ENCODE measurements at places on chromosomes 13 and 19.

- DNase-seq, result no peak
Observed at GRCh38 chr19:1610579-1610978, 5.3 kb upstream of the UQCR11 start.

GRCh38 chr19:30360376-30361106 lies 11.6 kb upstream of the ZNF536 start:
- DNase-seq, result no peak

DNA sequence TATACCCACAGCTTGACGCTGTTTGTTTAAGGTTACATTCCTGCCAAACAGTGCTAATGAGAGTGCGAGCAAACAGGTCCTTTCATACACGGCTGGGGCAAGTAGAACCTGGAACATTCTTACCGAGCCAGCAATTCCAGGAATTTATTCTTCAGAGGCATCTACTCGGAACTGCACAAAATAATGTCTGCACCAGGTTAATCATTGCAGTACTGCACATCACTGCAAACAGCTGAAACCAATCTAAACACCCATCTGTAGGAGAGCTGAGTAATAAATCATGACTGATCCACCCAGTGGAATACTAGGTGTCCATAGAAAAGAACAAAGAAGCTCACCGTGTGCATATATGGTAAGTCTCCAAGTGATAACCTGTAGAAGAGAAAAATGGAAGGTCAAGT lies 1.2 kb upstream of the ZNF579 start:
- no peak for DNase-seq

- no peak for DNase-seq
Observed at GRCh38 chr19:10966809-10967208, 6.0 kb downstream of the SMARCA4 start.

DNA sequence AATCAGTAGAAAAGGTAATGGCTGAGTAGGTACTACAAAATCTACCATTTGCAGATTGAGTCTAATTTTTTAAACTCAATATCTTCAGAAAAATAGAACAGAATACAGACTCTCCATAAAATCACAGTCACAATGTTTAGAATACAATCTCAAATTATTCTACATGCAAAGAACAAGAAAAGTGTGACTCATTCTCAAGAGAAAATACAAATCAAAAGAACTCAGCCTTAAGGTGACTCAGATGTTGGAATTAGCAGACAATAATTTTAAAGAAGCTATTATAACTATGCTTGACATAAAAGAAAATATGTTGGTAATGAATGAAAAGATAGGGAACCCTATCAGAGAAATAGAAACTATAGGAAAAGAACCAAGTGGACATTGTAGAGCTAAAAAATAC lies 78.9 kb downstream of the RXFP2 start:
- no peak for DNase-seq

GRCh38 chr19:40862333-40862732 lies 12.1 kb upstream of the CYP2A6 start:
- DNase-seq, result no peak

GRCh38 chr13:74219566-74219965 lies 85.4 kb upstream of the KLF12 start:
- DNase-seq, result no peak

- DNase-seq, result no peak
Observed at GRCh38 chr13:41587490-41587889, 130.1 kb downstream of the RGCC start.

DNA sequence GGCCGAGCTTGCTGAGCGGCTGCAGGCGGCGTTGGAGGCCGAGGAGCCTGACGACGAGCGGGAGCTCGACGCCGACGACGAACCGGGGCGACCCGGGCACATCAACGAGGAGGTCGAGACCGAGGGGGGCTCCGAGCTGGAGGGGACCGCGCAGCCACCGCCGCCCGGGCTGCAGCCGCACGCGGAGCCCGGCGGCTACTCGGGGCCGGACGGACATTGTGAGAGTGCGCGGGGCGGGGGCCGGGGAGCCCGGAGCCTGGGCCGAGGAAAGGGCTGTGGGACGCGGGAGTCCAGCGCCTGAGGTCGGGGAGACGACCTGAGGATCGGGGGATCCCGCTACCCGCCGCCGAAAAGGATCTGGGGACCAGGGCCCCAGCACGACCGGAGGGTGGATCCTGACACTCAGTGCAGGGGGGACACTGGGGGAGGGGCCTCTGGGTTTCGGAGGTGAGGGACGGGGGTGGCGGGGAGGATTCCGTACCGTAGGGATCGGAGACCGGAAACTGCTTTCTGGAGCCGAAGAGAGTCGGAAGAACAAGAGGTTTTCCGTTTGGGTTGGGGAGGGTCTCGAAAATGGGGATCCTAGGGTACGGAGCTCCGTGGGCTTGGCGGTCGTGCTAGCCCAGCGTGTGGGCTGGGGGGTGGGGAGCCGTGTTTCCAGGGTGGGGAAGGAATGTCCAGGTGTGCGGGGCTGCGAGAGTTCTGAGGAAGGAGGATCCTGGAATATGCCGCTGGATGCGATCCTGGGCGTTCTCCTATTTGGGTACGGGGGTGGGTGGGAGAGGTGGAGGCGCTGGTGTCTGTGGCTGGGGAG lies 616 bp downstream of the HNRNPUL1 start:
- DNase-seq, result peak; percentile 67

GRCh38 chr19:20969898-20970297 lies 46.8 kb downstream of the ZNF85 start:
- DNase-seq, result no peak

- DNase-seq, result no peak
Observed at GRCh38 chr19:41637484-41637883, 10.6 kb upstream of the CEACAM4 start.

DNA sequence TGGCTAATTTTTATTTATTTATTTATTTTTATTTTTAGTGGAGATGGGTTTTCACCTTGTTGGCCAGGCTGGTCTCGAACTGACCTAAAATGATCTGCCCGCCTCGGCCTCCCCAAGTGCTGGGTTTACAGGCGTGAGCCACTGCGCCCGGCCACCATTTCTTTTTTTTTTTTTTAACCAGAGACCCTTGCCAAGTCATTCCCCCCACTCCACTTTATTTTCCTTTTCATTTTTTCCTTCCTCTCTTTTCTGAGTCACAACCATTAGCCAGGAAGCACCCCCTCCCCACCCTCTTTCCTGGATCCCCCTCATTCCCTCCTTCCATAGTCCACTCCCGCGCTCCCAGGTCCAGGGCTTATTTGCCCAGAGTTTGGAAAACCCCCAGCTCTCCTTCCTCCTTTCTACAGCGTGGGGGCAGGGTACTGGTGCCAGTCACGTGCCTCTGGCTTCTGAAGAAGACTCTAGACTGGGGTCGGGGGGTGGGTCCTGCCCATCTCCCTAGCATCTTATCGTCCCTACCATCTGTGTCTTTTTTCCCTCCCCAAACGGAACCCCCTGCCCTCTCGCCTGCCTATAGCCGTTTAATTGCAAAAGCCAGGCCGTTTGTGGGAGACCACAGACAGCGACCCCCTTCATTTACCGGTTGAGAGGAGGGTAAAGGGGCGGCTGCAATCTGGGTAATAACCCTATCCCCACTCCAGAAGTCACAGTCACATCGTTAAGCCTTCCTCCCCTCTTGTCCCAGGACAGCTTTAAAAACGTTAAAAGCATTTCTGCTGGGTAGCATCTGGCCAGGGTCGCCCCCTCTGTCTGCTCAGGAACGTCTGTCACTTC lies 1.1 kb upstream of the CALR start:
- DNase-seq, result no peak

GRCh38 chr13:85799097-85799582 lies at the start of gene SLITRK6:
Gene SLITRK6 (minus strand): TSS chr13:85799419. CDS start chr13:85796508, 2,911 bp downstream.
- DNase-seq, result no peak

DNA sequence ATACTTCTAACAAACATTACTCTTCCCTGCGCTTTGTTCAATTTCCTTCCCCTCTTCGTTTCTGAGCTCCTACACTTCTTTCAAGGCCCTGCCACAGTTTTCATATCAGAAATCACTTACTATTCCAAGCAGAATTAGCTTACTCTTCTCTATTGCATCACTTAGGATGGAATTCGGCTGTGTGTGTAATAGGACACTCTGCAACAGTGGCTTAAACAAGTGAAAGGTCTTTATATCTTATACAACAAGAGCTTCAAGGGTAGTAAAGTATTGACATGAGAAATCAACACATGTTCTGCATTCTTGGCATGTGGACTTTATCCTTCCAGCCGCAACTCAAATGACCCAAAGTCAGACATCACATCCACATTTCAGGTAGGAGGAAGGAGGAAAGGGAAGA lies 279.6 kb downstream of the PCDH20 start:
- no peak for DNase-seq

- DNase-seq, result no peak
Observed at GRCh38 chr19:7004313-7004931, 16.8 kb downstream of the MBD3L2B start.

DNA sequence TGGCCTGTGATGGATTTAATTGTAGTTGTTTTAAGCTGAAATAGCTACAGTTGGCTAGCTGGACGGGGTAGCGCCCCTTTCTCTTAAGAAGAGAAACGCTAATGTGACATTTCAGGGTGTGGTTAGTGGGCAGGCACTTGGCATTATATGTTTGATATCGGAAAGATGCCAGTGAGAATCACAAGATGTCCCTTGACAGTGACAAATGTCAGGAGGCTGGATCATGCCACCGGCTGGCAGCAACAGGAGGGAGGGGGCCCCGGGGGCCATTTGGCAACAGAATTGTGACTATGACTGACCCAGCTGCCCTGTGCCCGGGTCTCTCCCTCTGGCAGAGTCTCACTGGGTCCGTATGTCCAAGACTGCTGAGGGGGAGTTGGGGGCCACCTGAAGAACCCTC lies 4.7 kb downstream of the DCAF15 start:
- no peak for DNase-seq

- DNase-seq, result no peak
Observed at GRCh38 chr19:10518444-10519361, 1.5 kb upstream of the S1PR5 start.

DNA sequence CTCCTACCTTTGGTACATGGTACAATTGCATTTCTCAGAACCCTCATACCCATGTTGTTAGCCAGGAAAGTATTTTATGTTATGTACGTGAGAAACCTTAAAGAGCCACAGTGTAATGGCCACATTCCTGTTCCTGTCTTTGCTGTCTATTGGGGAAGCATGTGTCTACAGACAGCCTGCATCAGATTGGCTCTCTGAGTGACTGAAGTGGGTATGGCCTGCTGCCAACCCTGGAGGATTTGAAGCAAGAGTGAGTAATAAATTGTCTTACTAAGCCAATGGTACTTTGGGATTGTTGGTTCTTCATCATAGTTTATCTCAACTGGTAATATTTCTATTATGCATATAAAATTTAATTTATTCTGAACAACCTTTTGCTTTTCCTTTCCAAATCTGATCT lies 574.1 kb downstream of the LMO7 start:
- DNase-seq, result no peak

DNA sequence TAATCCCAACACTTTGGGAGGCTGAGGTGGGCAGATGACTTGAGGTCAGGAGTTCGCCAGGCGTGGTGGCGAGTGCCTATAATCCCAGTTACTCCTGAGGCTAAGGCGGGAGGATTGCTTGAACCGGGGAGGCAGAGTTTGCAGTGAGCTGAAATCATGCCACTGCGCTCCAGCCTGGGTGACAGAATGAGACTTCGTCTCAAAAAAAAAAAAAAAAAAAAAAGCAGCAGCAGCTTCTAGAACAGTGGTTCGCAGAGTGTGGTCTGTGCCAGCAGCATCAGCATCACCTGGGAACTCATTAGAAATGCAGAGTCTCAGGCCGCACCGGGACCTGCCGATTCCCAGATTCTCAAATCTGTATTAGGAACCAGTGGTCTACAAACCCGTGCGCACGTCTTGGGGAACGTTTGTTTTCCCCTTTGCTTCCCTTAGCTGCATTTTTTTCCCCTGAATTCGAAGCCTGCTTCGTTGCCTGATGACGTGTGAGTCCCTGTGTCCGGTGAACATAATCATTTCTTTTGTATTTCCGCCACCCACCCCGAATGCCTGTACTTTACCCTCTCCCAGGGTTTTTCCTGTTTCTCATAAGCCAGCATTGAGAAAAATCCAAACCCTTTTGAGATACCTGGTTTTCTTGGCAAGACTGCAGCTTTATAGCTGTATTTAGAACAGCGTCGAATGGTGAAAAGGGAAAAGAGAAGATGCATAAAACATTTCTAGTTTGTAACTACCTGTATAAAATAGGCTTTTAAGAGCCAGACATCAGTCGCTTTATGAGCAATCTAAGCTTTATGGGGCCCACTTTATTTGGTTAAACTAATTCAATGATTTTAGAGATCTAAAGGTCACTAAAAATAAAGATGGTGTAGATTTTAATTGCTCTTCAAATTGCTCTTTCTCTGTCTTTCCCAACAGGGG lies 49.8 kb downstream of the BICRA start:
- DNase-seq, result no peak

- DNase-seq, result no peak
Observed at GRCh38 chr13:40186041-40186440, 480.4 kb downstream of the FOXO1 start.

DNA sequence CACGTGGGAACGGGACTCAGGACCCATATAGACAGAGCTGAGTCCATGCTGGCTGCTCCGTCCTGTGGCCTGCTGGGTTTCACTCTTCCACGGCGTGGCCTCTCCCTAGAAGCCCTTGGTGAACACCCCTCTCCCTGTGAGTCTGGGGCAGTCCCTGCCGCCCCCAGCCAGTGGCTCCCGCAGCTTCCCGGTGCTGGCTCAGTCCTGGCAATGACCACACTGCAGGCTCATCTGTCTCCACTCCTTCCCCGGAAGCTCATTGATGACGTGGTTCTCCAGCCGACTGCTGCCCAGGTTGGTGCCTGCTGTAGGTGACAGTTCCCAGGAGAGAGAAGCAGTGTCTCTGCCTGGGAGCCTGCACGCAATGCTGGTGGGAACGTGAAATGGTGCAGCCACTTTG lies 2.1 kb upstream of the TEX29 start:
- no peak for DNase-seq

GRCh38 chr19:42285988-42286348 lies 16.0 kb upstream of the PRR19 start:
- DNase-seq, result no peak

DNA sequence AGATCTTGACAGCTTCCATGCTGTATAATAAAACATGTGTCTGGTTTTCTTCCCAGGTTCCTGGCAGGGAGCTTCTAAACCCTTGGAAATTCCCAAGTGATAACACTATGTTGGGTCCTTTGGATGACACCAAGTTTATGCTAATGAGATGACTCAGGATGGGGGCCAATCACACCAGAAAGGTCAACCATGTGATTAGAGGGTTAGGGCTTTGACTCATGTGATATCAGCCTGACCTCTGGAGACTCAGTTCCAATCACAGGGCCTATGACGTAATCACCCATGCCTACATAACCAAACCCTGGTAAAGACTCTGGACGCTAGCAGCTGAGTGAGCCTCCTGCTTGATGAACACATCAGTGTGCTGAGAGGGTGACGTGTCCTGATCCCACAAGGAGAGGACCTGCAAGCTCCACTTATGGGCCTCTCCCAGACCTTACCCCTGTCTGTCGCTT lies 203.6 kb downstream of the DCLK1 start:
- no peak for DNase-seq

- no peak for DNase-seq
Observed at GRCh38 chr13:31322702-31323405, 123.1 kb downstream of the B3GLCT start.

GRCh38 chr19:40144151-40144550 lies 47.1 kb upstream of the MAP3K10 start:
- DNase-seq, result peak; percentile 67
